ENCODE measurements at places on chromosomes 6 and 20.

GRCh38 chr6:96086745-96087144 is 71.0 kb downstream of the FUT9 start:
- DNase-seq = peak; percentile 88

GRCh38 chr6:139129284-139129683 is 5.6 kb upstream of the HECA start:
- peak; percentile 42 for DNase-seq

- DNase-seq = peak; percentile 86
Observed at GRCh38 chr6:97925504-97925903, 642.5 kb upstream of the MMS22L start.

DNA sequence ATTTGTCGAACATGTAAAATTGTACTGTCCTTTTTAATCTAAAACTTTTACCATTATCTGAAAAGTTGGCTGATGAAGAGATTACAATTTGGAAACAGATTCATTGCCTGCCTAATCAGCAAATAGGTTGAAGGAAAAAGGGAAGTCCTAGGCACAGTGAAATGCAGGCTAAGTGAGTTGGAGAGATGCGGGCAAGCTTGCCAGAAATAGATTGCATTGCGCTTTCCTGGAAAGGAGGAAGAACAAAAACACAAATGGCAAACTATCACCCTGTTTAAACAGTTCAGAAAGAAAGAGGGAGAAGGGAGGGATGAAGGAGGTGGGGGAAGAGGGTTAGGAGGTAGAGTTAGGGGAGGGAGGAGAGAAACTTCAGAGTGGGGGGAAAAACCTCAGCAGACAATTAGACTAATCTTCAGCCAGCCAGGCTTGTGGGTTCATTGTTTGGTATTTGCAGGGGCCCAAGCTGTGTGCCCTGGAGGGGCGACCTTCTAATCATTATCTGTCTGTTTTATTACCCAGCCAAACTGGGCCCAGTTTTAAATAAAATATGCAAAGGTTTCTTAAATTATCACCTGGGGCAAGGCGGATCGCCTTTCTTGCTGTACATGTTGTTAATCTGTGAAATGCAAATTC is 465.2 kb downstream of the TFAP2B start:
- peak; percentile 35 for DNase-seq

- no peak for DNase-seq
Observed at GRCh38 chr6:128156321-128157111, 255.7 kb upstream of the THEMIS start.

- no peak for DNase-seq
Observed at GRCh38 chr20:25376886-25377285, 13.7 kb downstream of the ABHD12 start.

- DNase-seq = peak; percentile 52
Observed at GRCh38 chr6:145453376-145453775, 281.9 kb downstream of the EPM2A start.

GRCh38 chr6:339480-339879 is 47.2 kb downstream of the DUSP22 start:
- DNase-seq = no peak

DNA sequence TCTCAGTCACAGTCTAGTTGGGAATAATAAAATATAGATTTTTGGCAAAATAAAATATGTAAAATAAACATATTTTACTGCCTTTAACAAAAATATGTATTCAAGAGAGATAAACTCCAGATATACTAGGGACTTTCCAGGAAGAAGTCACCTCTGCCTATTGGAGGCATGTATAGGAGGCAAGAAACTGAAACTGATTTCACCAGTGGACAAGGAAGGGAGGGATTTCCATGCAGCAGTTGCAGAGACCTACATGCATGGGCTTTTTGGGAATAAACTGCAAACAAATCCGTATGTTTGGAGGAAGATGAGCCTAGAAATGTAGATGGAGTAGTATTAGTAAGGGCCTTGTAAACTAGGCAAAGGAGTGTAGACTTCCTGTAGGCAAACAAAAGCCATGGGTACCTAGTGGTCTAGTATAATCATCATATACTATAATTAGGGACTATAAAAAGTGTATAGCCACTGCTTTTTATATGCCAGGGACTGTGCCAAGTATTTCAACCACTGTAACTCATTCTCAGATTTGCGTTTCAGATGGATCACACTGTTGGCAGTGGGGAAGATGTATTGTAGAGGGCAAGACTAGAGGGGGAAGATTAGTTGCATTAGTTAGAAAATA is 38.9 kb downstream of the CD109 start:
- peak; percentile 5 for DNase-seq

DNA sequence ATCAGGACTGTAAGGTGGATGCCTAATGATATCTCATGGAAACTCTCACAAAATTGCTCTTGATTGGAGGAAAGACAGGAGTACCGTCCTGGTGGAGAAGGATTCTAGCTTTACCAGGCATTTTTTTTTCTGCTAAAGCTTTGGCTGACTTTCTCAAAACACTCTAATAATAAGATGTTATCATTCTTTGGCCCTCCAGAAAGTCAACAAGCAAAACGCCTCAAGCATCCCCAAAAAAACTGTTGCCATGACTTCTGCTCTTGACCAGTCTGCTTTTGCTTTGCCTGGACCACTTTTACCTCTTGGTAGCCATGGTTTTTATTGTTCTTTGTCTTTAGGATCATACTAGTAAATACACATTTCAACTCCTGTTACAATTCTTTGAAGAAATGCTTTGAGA is 55.5 kb upstream of the RUNX2 start:
- DNase-seq = no peak

GRCh38 chr20:50467174-50467573 is 43.0 kb upstream of the PTPN1 start:
- DNase-seq = no peak

DNA sequence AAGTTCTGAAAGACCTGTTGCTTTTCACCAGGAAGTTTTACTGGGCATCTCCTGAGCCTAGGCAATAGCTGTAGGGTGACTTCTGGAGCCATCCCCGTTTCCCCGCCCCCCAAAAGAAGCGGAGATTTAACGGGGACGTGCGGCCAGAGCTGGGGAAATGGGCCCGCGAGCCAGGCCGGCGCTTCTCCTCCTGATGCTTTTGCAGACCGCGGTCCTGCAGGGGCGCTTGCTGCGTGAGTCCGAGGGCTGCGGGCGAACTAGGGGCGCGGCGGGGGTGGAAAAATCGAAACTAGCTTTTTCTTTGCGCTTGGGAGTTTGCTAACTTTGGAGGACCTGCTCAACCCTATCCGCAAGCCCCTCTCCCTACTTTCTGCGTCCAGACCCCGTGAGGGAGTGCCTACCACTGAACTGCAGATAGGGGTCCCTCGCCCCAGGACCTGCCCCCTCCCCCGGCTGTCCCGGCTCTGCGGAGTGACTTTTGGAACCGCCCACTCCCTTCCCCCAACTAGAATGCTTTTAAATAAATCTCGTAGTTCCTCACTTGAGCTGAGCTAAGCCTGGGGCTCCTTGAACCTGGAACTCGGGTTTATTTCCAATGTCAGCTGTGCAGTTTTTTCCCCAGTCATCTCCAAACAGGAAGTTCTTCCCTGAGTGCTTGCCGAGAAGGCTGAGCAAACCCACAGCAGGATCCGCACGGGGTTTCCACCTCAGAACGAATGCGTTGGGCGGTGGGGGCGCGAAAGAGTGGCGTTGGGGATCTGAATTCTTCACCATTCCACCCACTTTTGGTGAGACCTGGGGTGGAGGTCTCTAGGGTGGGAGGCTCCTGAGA is at the start of gene HFE:
Gene HFE (plus strand): TSS at position 146 of the 832 bp plus-strand sequence. CDS start 12 bp downstream, at position 158.
- no peak for DNase-seq

- no peak for DNase-seq
Observed at GRCh38 chr6:25921525-25922203, 8.8 kb downstream of the SLC17A2 start.

DNA sequence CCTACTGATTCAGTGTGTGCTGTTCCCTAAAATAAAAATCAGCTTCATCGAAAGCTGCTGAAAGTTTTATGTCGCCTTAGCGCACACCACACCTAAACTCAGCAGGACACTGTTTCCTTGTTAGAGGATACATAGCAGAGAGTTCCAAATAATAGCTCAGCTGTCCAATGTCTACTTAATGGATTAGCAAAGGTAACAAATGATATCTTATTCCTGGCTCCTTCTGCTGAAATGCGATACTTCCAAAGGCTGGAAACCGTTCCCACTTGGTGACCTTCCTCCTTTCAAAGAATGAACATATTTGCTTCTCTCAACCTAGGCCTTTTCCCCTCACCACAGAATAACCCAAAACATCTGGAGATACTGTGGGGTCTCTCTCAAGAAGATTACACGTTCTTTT is 189.5 kb upstream of the GMDS start:
- DNase-seq = peak; percentile 8

GRCh38 chr20:32858701-32859372 is at the start of gene EFCAB8:
Gene EFCAB8, plus strand, starts transcription at chr20:32858923. Its CDS starts 4,870 bp downstream, at chr20:32863793.
- no peak for DNase-seq

- DNase-seq = no peak
Observed at GRCh38 chr6:11076540-11076939, 17.1 kb upstream of the SMIM13 start.

GRCh38 chr20:59652381-59652780 is 48.0 kb downstream of the PHACTR3 start:
- no peak for DNase-seq

GRCh38 chr6:39301606-39302005 is 12.6 kb downstream of the KCNK17 start:
- no peak for DNase-seq

GRCh38 chr6:71582820-71583219 is 294.2 kb downstream of the OGFRL1 start:
- DNase-seq = no peak

GRCh38 chr6:139027620-139028182 is 844 bp upstream of the ABRACL start:
- peak; percentile 97 for DNase-seq

GRCh38 chr6:165881806-165882205 is 218.8 kb upstream of the PDE10A start:
- DNase-seq = no peak

- peak; percentile 6 for DNase-seq
Observed at GRCh38 chr20:33172781-33173180, 4.8 kb downstream of the BPIFA2 start.

GRCh38 chr6:111573892-111574797 is 31.5 kb downstream of the TRAF3IP2 start:
- no peak for DNase-seq

- peak; percentile 9 for DNase-seq
Observed at GRCh38 chr6:6901205-6901719, 206.5 kb upstream of the RREB1 start.

GRCh38 chr6:147508042-147508865 is at the start of gene SAMD5:
Gene SAMD5, plus strand, starts transcription at chr6:147508690. Its CDS starts 239 bp downstream, at chr6:147508929.
- peak; percentile 73 for DNase-seq

- peak; percentile 72 for DNase-seq
Observed at GRCh38 chr6:20751293-20751935, 217.2 kb downstream of the CDKAL1 start.

DNA sequence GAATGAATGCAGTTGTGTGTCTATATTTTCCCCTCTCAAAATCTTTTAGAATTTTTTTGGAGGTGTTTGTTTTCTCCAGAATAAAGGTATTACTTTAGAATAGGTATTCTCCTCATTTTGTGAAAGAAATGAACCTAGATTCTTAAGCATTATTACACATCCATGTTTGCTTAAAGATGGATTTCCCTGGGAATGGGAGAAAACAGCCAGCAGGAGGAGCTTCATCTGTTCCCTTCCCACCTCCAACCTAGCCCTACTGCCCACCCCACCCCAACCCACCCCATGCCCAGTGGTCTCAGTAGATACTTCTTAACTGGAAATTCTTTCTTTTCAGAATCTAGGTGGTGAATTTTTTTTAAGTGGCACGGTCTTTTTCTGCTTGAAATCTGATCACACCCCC is 127.8 kb downstream of the CD109 start:
- DNase-seq = no peak

GRCh38 chr6:155089746-155090145 is 94.6 kb downstream of the TIAM2 start:
- DNase-seq = no peak

DNA sequence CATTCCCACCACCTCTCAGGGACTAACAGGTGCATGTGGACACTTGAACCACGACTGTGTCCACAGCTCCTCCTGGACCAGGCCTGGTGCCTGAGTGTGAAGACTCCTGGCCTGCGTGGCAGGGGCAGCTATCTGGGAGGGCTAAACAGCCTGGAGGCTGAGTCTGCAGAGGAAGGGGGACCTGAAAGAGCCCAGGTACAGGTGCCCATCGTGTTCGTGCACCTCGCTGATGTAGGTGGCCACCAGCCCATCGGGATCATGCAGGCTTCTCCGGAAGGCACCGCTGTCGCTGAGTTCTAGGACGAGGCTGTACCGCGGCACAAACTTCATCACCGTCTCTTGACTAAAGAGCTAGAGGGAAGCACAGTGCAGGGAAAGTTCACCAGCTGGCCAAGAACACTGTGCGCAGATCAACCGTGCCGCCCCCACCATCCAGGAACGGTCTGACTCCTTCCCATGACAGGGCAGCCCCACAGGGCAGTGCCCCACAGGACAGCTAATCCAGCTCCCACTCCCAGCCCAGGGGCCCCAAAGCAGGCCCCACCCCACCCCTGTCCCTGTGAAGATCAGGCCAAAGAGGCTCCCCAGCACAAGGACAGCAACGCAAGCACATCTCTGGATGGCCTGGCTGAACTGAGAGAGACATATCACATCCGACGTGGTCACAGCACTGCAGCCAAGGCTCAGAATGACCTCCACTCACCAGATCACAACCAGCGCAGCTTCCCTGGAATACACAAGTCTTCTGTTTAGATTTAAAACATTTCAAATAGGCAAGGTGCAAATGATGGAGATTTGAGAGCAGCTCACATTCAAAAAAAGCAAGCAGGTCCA is 14.8 kb downstream of the CST7 start:
- no peak for DNase-seq

DNA sequence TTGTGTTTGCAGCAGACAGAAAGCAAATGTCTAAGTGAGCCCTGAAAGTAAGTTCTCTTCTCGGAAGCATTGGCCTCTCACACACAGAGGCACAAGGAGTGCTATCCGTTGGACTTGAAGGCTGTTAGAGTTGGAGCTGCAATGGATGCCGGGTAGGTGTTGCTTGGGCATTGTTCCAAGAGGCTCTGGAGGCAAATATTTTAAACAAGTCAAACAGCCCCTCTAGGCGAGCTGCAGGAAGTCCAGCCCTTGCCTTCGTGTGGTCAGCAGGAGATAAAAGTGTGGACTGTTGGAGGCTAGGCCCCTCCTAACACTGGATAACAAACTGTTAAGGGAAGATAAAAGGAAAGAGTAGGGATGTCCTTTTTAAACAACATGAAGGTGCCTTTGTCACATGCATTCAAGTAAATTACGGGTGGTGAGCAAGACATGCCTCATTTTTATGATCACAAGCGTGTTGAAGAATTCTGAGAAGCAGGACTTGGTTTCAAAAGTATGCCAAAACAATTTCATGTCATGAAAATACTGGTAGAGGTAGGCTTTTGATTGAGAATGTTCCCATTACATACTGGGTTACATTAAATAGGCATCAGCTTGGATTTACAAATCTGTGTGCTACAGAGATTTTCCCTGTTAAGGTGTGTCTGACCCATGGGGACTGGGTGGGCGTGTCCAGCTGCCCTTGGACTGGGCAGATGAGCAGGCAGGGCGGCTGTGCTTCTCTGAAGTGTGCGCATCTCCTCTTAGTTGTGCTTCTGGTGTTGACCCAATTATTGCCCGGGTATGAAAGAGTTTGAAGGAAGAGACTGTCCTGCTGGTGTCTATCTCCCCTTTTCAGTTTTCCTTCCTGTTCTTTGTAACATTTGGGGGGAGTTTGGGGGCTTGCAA is 57.5 kb downstream of the RREB1 start:
- DNase-seq = peak; percentile 81

All from NCI-H69 (cell line).